ENCODE measurements at places on chromosomes 5 and 9. TPM values are rescaled to one million over a fixed set of nuclear protein-coding genes. Genes with fewer than 3 reads are reported as not detected.
A peak's percentile ranks its signal among the peaks of the same experiment; 100 is the strongest.

- no peak for DNase-seq
These were observed 57.9 kb upstream of the CCNG1 start for GRCh38 chr5:163379298-163380155.

DNA sequence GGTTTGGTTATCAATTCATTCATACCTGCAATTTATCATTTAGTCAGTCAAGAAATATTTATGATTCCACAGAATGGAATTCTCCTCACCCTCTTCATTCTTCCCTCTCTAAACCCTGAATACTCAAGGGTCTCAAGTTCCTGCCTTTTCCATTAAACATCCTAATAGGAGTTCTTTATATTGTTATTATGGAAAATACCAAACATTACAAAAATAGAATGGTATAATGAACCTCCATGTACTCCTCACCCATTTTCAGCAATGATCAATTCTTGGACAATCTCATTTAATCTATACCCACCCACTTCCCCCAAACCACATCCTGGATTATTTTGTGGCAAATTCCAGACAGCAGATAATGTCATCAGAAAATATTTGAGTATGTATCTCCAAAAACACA lies 74.5 kb downstream of the ADAMTS12 start:
- DNase-seq, result no peak

The FOXD4L6 gene
- total RNA-seq, result not detected

The DRD1 gene
- not detected for total RNA-seq

DNA sequence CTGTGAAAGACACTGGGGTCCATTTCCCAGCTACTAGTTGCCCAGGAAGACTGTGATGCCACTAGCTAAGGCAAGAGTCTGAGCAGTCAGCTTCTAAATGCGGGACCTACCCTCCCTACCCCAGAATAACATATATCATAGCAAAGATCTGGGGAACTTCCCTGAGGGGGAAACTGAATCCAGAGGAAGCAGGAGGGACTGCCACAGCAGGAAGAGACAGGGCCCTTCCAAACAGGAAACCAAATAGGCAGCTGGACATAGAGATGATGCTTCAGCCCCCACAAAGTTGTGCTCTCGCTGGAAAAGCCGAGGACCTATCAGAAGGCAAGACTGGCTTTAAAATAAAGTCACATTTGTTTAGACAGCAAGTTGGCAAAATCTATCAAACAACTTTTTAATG lies 51.1 kb downstream of the KLHL3 start:
- DNase-seq, result no peak

DNA sequence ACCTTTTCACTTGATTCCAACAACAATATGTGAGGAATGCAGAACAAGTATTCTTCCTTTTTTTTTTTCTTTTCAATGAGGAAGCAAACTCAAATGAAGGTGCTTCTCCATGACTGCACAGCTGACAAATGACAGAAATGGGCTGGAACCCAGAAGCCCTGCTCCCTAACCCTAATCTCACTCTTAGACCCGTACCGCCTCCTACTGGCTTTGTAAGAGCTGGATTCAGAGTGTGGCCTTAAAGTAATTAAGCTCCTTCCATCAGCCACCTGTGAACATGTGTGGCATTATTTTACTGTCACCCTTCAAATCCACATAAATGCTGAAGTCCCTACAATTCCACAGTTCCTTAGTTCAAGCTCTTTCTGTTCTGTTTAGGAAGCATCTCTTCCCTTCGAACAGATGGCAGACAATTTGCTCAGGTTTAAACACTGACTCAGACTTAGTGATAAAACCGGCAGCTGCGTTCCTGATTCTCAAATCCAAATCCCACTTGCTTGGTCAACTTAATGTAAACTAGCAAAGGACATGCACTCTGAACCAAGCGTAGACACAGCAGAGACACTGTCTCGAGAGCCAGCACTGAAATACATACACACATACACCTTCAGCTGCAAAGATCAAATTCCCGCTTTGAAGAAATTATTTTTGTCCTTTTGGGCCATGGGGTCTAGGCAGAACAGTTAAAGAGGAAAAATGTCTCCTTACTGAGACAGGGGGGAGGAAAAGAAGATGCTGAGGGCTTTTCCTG lies 316.7 kb upstream of the TLE4 start:
- DNase-seq, result no peak

The IL5 gene
- not detected for total RNA-seq

The C9orf153 gene
- 0.31 TPM for total RNA-seq

- DNase-seq, result no peak
These were observed 22.7 kb upstream of the COL5A1 start for GRCh38 chr9:134618833-134619447.

- DNase-seq, result no peak
These were observed 47.7 kb downstream of the SEMA4D start for GRCh38 chr9:89450213-89450612.

GRCh38 chr5:88681211-88681803 lies 201.7 kb downstream of the MEF2C start:
- no peak for DNase-seq

The PDZD2 gene
- 0.25 TPM for total RNA-seq

- no peak for DNase-seq
These were observed 87.3 kb downstream of the HSD17B3 start for GRCh38 chr9:96214635-96215034.

GRCh38 chr5:21173526-21173925 lies 1185.5 kb upstream of the CDH18 start:
- no peak for DNase-seq

DNA sequence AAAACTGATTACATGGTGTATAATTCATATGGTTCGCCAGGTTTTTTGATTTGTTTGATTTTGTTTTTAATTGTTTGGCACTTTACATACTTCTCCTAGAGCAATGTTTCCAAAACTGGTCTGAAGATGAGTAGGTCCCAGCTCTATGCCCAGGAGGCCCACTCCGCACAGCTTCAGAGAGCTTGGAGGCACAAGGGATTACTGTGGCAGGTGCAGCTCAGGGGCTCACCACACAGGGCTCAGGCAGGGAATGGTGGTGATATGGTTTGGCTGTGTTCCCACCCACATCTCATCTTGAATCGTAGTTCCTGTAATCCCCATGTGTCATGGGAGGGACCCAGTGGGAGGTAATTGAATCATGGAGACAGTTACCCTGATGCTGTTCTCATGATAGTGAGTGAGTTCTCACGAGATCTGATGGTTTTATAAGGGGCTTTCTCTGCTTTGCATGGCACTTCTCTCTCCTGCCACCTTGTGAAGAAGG lies 296.6 kb downstream of the MED10 start:
- no peak for DNase-seq

The EDIL3 gene
- total RNA-seq, result not detected

The CDH9 gene
- not detected for total RNA-seq

GRCh38 chr9:90774682-90775081 lies 26.9 kb upstream of the SYK start:
- DNase-seq, result no peak

DNA sequence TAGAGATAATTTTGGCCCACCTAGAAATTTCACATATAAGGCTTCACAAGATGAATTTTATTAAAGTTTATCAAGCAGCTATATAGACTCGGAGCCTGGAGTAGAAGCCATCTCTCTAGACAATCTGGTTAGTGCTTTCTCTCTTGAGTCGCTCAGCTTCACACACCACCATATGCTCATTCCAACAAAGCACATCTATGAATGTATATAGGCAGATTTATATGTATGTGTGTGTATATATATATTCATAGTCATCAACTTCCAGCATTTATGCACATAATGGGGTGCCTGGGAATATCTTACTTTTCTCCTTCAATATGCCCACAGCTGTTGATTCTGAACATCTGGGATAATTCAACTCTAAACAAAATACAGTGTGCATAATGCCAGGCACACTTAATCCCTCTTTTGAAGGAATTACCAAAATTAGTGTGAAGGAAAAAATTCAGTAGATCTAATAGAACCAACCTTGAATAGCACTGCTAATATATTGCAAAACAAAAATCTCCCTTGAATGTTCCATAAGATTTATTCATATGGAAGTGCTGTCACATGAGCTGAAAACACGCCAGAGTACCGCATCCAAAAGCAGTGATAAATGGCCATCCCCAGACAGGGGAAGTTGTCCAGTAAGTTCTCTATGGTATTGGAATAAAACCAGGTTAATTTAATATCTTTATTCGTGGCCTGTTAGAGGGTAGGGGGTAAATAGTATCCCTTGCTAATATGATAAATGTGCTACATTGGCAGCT lies 56.0 kb upstream of the MOCS2 start:
- no peak for DNase-seq

DNA sequence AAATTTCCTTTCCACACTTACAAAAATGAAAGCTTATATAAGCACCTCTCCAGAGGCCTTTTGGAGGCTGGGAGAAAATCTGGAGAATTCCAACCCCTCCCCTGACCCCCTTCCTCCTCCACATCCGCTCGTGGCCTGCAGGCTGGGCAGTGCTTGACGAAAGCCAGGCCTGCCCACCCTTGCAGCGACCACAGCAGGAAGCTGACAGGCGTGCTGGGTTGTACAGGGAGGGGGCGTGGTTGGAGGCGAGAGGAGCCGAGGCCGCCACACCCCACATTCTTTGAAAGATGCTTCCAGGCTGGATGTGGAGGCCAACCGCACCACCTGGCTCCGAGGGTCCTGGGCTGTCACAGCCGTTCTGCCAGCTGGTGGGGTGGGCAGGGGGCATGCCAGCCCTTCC lies 47.8 kb upstream of the IER5L start:
- DNase-seq, result peak; percentile 42

The INSL4 gene
- not detected for total RNA-seq

GRCh38 chr9:37917801-37918664 lies 14.1 kb upstream of the SLC25A51 start:
- no peak for DNase-seq

GRCh38 chr5:62886603-62887315 lies 308.1 kb downstream of the LRRC70 start:
- DNase-seq, result no peak

DNA sequence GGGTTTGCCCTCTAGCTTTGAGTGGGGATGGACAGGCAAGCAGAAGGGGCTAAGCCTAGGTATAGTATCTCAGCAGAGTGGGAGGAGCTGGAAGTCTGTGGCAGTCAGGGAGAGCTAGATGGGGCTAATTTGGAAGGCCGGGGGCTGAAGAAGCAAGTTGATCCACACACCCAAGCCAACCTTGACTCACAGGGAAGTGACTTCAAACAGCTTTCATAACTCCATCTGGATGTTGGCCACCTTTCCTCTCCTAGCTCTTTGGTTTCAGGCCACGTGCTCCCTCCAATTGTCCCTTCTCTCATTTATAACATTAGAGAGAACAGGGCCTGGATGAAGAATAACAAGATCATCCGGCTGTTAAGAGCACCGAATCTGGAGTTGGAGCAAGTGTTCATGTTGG lies 36.8 kb downstream of the EGR1 start:
- DNase-seq, result no peak

The NMUR2 gene
- total RNA-seq, result not detected

The CXCL14 gene
- total RNA-seq, result not detected

DNA sequence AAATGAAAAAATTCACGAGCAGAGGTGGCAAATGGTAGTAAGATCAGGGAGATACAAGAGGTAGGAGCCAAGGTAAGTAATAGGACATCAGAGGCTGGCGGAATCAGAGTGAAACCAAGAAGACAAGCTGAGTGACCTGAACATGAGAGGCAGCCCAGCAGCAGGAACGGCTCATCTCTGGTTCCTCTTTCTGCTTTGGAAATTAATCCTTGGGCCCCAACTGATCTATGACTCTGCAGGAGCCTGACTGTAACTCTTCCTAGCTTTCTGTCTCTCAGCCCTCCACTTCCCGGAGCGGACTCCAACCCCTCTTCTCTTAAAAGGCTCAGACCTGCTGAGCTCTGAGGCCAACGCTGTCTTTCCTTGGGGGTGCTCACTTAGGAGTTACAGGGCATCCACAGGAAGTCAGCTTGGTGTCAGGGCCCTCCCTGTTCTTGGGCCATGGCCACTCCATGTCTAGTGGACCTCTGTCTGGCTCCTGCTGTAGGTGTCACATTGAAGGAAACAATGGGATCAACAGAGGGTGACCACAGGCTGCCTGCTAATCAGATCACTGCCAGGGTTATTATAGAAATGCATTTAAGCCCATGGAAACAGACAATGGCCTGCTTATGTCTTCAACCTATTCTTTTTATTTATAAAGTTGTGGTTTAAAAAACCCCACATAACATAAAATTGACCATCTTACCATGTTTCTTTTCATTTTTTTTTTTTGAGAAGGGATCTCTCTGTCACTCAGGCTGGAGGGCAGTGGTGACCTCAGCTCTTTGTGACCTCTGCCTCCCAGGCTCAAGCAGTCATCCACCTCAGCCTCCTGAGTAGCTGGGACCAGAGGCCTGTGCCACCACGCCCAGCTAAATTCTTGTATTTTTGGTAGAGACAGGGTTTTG lies 22.5 kb upstream of the SHB start:
- DNase-seq, result no peak

GRCh38 chr9:76677481-76678055 lies 86.7 kb upstream of the PCA3 start:
- no peak for DNase-seq

The ORM1 gene
- total RNA-seq, result not detected

- no peak for DNase-seq
These were observed 49.4 kb upstream of the DHFR start for GRCh38 chr5:80704221-80704620.

DNA sequence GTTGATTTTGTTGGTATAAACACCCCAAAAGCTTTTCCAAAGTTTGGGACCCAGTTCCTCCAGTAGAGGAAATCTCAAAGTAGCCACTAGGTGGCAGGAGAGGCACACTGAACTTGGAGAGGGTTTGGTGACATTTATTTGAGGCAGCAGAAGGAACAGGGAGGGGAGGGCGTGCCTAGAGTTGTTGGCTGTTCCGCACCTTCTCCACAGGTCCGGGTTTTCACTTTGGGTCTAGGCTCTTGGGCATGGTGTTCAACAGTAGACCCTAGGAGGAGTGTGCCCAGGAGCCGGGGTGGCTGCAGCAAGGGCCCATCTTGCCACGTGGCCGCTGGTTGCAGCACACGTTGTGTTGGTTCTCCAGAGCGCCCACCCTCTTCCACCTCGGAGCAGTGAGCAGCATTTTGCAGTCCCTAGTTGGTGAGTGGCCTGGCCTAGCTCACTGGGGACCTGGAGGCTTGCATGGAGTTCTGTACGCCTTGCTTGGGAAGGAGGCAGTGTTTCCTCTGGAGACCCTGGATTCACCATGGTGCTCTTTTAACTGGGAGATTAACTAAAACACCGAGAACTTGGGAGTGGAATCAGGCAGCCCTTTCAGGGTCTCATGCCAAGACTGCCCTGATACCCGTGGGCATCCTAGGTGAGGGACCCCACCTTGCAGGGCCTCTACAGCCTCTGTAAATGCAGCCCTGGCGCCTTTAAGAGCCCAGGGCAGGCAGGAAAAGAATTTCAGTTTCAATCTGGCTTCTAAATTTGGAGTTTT lies 28.2 kb downstream of the PTPA start:
- peak; percentile 88 for DNase-seq

GRCh38 chr9:79623799-79624721 lies 52.3 kb downstream of the TLE4 start:
- DNase-seq, result peak; percentile 59

- no peak for DNase-seq
These were observed 102.2 kb downstream of the KLF4 start for GRCh38 chr9:107387409-107387808.
